ENCODE measurements at places on chromosomes 1 and 21.

DNA sequence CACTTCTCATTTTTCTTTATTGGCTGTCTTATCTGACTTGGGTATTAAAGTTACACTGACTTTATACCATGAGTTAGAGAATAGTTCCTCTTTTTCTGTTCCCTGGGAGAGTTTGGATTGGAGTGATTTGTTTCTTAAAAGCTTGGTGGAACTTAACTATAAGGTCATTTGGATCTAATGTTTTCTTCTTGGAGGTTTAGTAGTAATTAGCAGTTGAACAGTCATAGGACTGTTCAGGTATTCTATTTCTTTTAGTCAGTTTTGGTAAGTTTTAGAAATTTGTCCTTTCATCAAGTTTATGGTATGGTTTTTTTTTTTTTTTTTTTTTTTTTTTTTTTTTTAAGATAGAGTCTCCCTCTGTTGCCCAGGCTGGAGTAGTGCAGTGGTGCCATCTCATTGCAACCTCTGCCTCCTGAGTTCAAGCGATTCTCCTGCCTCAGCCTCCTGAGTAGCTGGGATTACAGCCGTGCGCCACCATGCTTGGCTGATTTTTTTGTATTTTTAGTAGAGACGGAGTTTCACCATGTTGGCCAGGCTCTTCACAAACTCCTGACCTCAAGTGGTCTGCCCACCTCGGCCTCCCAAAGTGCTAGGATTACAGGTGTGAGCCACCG is 6.3 kb downstream of the TTC3 start:
- no peak for DNase-seq

DNA sequence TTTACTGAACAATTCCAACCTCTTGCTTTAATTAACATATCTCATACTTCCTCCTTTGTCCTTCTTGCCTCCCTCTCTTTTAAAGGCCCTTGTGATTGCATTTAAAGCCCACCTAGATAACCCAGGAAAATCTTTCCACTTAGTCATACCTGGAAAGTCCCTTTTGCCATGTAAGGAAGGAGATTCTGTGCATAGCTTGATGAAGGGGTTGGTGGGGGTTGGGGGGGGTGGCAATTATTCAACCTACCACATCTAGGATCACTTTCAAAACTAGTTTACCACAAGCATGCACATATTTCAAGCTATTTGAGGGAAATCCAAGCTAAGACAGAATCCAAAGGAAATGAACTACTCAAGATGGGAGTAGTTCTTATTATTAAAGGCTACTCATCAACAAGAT is 249.1 kb upstream of the PTBP2 start:
- DNase-seq = no peak

DNA sequence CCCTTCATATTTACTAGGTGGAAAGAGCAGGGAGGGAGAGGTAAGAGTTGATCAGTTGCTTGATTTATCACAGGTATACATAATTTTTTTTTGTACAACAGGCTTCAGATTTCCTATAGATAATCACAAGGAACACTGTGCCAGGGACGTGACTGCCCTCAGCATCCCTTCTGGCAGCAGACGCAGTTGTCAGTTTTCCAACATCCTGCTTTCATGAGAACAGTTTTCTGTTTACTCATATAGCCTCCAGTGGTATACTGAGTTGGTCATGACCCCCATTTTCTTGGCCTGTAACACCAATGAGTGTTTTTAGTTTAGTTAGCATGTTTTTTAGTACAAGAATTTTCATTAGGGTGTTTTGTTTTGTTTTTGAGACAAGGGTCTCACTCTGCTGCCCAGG is 37.9 kb upstream of the PTPRF start:
- no peak for DNase-seq

DNA sequence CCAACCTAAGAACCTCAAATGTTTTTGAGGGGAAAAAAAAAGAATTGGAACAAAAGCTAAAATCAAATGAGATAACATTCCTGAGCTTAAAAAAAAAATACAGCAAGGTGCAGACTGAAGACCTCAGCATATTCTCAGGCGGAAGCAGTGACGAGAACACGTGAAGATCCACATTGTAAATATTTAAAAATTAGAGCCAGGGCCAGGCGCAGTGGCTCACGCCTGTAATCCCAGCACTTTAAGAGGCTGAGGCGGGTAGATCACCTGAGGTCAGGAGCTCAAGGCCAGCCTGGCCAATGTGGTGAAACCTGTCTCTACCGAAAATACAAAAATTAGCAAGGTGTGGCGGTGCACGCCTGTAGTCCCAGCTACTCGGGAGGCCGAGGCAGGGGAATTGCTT is 15.7 kb downstream of the TFB2M start:
- DNase-seq = no peak

DNA sequence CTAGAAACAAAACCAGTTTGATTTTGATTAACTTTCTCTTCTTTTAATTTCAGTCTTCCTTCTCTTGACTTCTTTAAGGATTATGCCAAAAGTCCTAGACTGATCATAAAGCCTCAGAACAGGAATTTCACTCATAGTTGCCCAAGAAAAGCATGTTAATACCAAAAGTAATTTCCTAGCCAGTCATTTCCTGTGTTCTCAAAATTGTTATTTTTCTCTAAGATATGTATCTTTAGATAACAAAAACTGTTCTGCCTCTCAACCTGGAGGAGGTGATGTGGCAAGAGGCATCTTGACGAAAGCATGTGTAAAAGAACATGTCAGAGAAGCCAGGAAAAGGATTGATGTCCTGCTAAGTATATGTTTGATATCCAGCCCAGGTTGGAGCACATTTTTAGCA is 78.0 kb upstream of the IPO9 start:
- no peak for DNase-seq

DNA sequence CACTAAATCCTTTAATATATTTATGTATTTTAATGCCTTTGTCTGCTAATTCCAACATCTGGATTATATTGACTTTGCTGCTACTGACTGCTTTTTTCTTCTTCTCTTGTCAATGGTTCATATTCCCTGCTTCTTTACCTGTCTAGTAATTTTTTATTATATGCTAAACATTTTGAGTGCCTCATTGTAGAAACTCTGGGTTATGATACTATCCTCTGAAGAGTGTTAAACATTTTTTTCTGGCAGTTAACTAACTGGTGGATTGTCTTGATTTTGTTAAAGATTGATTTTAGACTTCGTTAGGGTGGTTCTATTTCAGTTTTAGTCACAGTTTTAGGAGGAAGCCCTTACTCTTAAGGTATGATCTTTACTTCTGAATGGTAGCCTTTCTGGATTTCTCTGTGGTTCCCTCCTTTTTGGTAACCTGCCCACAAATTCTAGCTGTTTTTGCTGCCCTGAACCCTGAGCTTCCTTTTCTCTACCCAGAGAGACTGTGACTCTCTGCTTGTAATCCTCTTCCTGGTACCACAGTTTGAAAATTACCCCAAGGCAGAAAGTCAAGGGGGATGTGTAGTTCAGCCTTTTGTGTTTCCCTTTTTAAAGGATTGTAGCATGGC is 81.9 kb downstream of the DHRS3 start:
- no peak for DNase-seq

DNA sequence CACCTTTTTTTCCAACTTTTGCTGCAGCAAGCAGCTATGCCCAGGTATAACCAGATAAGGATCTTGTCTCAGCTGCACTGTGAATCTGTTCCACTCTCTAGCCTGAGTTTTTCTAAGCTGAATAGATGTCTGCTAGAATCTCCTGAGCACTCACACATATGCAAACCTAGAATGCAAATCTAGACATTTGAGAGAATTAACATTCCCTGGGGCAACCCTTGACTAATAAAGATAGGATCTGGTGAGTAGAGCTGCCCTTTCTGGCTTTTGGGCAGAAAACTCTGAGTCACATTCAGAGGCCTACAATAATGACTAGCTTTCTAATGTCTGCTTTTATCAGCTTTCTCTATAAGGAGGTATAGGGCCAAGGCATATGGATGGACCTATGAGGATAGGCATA is 61.4 kb upstream of the BARHL2 start:
- no peak for DNase-seq

DNA sequence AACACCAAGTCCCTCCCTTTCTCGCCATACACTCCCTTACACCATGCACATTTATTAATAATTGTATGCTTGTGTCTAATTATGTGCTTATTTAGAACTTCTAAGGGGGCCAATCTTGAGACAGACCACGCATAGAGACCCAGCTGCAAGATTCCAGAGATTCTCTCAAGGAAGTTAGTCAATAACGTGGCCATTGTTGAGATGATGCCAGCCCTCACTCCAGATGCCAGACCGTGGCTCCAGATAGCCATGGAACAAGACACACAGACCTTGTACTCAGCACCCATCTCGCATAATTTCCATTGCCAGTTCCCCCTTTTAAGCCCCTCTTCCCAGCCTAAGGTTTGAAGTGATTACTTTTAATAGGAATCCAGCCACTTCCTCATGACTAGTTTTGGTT is 62.4 kb downstream of the DIRAS3 start:
- no peak for DNase-seq

DNA sequence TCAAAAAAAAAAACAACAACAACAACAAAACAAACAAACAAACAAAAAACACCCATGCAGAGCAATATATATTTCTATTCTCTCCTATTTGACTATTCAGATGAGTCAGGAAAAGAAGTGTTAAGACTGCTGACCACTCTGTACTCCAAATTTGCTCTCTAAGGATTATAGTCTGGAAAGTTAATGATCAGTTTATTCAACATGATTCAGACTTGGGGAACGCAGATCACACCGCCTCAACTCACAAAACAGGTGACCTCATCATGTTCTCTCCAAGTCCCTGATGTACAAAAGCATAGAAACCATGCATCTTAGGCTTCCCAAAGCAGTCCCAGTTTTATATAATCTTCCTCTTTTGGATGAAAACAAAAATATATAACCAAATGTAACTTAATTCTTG is 51.9 kb upstream of the PRRC2C start:
- DNase-seq = no peak

GRCh38 chr1:74733604-74734484 is 892 bp downstream of the TYW3 start:
- no peak for DNase-seq

DNA sequence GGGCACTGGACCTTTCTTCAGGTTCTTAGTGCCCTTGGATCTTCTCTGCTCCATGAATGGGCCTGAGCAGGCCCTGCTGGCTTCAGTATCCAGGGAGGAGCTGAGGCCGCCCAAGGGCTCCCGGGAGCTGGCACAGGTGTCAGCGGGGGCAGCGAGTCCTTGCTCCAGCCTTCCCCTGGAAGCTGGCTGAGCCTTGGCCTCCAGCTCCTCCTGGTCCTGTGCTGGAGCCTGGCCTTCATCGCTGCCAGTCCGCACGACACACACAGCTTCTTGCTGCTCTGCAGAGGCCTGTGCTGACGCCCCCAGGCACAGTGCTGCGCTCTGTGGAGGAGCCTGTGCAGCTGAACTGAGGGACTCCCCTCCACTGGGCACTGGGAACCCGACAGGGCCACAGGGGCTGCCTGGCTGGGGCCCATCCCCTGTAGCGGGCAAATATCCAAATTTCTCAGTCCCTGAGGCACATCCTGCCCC is 1.7 kb downstream of the SPOCD1 start:
- no peak for DNase-seq

GRCh38 chr1:6497215-6497866 is 5.9 kb upstream of the PLEKHG5 start:
- no peak for DNase-seq

GRCh38 chr1:44225761-44226160 is 12.5 kb downstream of the DMAP1 start:
- DNase-seq = no peak

- no peak for DNase-seq
Observed at GRCh38 chr1:36085126-36085525, 1.2 kb downstream of the TEKT2 start.

GRCh38 chr1:89844860-89845259 is 24.0 kb downstream of the LRRC8D start:
- DNase-seq = no peak

GRCh38 chr1:109615879-109616278 is 3.5 kb downstream of the GNAT2 start:
- DNase-seq = no peak

DNA sequence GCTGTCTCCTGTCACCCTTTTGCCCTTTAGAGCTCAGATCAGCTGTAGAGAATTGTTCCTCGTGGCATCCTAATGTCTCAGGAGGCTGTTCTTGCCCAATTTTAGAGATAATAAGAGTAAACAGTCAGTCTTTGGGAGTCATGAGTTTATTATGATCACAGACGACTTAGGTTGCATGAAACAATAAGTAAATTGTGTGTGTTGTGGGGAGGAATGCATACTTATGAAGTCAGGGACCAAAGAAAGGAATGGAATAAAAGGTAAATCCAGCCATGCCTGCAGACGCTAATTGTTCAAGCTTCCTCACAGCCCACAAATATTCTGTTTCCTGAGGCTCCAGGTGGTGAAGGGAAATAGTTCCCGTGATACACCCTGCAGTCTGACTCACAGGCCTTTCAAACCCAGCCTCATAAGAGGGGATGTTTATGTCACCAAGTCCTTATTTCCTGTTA is 897 bp downstream of the EPHX4 start:
- DNase-seq = no peak

DNA sequence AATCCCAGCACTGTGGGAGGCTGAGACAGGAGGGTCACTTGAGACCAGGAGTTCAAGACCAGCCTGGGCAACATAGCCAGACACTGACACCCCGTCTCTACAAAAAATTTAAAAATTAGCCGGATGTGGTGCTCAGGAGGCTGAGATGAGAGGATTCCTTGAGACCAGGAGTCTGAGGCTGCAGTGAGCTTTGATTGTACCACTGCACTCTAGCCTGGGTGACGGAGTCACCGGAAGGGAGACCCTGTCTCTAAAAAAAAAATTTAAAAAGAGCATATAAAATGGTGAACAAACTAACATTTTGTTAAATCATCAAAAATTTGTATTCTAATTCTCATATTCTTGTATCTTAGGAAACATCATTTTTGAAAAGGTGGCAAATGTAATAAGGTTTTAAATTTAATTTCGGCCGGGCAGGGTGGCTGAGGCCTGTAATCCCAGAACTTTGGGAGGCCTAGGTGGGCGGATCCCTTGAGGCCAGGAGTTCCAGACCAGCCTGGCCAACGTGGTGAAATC is 27.1 kb downstream of the MAB21L3 start:
- DNase-seq = no peak

DNA sequence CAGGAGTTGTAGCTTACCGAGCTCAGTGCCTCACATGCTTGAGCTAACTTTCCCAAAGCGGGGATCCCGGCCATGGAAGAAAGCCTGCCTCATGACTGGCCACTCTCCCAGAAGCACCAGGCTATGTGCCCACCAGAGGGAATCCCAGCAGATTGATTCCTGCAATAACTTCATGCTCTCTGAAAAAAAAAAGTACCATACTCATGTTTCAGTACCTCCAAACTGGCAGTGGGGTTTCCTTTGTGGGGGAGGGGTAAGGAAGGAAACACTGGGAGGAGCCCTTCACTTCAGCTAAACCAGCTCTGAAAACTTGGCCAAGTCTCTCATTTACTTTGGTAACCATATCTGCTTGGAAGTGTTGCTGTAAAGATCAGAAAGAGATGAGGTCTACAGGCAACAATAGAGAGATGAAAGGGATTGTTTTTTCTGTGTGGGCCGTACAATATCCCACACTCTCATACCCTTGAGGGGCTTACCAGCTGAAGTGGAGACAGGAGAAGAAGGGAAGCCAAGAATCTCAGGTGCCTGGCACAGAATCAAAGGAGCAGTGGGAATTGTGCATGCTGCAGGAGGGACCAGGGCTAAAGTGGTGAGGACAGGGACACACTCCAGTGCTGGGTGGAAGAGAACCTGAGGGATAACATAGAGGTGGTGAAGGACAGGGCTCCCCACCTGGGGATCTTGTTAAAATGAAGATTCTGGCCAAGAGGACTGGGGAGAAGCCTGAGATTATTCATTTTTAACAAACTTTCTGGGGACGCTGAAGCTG is 42.4 kb upstream of the TACSTD2 start:
- DNase-seq = no peak

- no peak for DNase-seq
Observed at GRCh38 chr1:198880818-198881597, 242.2 kb downstream of the PTPRC start.
